Kidney capillary endothelial cell (primary cell): ENCODE measurements at places on chromosomes 2 and 18.

- no peak for DNase-seq
Measured at GRCh38 chr2:216633616-216634369, 573 bp downstream of the IGFBP2 start.

DNA sequence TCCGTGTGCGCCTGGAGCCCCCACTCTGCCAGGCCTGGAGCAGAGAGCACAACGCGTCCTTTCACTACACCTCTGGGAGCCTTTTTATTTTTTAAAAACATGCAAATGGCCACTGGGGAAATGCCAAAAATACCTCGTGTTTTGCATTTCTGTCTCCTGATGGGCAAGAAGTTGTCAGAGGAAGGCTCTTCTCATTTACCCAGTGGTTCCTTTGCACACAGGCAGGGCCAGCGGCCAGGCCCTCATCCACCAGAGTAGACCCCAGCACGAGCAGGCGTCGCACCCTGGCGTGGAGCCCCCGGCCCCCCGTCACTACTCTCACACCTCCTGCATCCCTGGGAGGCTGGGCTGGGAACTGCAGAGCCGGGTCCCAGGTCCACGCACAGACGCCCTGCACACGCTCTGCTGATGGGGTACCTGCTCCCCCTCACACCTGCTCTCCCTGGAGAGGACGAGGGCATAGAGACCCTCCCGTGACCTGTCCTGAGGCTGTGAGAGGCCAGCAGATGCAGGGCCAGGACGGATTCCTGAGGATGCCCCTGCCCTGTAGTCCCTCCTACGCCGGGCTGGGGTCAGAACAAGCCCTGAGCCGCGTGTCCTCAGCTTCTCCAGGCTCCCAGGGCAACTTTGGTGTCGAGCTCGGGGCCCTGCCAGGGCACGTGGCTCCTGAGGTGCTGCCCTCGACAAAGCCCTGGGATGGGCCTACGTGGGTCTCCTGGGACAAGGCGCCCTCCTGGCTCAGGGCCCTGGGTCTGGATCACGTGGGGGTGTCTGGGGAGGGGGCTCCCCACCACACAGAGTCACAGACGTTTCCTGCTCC is 65.0 kb downstream of the NFATC1 start:
- DNase-seq: no peak

DNA sequence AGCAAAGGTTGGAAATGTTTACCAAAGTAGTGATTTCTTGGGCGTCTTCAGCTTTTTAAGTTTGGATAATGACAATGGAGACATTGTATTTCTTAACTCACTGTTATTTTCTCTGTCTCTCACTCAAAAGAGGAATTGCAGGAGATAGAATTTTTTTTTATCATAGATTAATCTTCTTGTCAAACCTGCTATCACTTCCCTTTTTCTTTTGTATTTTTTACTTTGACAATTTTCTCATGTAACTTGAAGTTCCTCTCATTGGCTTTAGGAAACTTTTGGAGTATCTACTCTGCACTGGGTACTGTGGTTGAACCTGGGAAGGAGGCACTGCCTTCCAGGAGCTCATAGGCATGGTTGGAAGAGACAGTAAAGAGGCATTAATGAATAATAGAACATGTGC is 489.1 kb downstream of the CNTNAP5 start:
- DNase-seq: no peak

DNA sequence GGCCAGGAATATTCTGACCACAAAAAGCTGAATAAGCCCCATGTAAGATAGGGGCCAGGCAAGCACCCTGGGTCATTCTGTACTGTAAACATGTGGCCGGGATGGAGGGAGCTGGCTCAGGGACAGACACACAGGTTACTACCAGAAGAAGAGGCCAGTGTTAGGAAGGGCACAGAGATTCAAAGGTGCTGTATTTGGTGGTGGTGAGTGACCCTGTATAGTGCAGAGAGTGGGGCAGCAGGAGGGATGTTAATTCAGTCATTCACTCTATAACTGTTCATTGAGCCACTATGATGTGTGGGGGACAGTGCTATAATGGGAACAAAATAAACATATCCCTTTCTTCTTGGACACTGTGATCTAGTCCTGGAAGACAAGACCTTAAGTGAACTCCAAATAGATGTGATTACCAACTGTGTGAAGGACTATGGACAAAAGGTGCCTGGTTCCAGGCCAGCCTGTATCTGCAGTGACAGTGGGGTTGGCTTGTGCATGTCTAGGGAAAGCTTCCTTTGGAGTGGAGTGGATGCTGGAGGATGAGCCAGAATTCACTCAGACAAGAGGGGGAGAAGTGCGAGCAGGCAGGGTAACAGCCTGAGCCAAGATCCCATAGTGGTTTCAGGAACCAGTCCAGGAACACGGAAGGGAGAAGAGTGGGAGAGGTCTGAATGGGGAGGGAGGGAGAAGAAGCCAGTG is 8.3 kb downstream of the MOCOS start:
- no peak for DNase-seq

GRCh38 chr18:35827903-35828275 is 144.6 kb upstream of the RMP24 start:
- no peak for DNase-seq

GRCh38 chr2:20580690-20581437 is 70.0 kb downstream of the HS1BP3 start:
- no peak for DNase-seq

- no peak for DNase-seq
Measured at GRCh38 chr2:55452879-55453278, 33.2 kb upstream of the CCDC88A start.

- DNase-seq: no peak
Measured at GRCh38 chr2:158664987-158665386, 130.1 kb upstream of the DAPL1 start.

GRCh38 chr2:42296226-42296625 is 64.8 kb downstream of the COX7A2L start:
- DNase-seq: no peak

GRCh38 chr2:238203973-238204683 is 633 bp upstream of the ILKAP start:
- DNase-seq: no peak

DNA sequence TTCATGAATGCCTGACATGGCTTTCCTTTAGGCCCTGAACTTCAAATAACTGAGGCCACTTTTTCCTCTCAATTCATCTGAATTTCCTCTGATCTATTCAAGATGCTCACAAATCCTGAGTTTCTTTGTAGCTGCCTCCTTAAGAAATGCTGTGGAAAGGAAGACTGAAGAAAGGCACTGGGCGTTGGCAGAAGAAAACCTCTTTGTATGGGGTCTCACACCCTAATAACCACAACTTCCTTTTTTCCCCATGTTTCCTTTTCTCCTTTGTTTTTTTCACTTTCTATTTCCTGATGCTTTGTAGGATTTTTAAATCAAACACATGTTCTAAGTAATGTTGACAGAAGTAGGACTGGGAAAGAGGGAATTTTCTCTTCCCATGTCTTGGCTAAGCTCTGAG is 447.4 kb downstream of the CMPK2 start:
- no peak for DNase-seq

GRCh38 chr18:63951302-63951705 is 2.2 kb downstream of the HMSD start:
- DNase-seq: no peak

- DNase-seq: no peak
Measured at GRCh38 chr18:60809937-60810336, 437.4 kb upstream of the MC4R start.
